ENCODE measurements at places on chromosomes 4 and X.

GRCh38 chr4:16437836-16438235, 211.6 kb upstream of the TAPT1 start:
- DNase-seq: peak; percentile 69

GRCh38 chr4:41158274-41158673, 56.1 kb downstream of the APBB2 start:
- no peak for DNase-seq

DNA sequence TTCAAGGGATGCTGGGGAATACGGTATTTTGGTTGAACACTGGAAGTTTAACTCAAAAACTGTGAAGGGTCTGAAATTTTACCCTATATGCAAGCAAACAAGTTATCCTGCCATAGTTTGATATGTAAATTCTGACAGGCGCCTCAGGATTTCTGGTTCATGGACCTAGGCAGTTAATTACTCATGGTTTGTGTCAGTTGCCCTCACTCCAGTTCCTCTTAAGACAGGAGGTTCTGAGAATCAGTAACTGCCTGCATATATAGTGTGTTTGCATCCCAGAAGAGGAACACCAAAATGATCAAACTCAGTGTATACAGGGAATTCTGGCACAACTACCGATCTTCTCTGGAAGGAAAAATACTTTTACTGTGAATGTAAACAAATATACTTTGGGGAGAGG, 360.4 kb upstream of the NWD2 start:
- DNase-seq: no peak

DNA sequence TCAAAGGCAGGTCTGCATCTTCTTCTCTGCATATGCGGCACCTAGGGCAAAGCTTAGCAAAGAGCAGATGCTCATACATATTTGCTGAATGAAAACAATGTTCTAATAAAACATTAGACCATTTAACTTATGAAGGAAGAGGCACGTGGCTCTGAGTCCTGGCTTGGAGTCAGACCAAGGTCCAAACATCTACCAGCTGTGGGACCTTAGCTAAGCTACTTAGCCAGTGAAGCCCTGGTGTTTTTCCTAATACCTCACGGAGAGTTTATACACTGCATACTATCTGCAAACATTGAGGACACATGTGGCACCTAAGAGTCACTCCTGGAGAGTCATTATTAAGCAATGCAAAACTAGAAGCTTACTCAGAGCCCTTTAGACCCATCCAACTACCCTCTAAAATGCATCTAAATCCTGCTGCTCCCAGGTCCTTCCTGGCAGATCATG, 9.0 kb downstream of the PDGFC start:
- DNase-seq: peak; percentile 89

DNA sequence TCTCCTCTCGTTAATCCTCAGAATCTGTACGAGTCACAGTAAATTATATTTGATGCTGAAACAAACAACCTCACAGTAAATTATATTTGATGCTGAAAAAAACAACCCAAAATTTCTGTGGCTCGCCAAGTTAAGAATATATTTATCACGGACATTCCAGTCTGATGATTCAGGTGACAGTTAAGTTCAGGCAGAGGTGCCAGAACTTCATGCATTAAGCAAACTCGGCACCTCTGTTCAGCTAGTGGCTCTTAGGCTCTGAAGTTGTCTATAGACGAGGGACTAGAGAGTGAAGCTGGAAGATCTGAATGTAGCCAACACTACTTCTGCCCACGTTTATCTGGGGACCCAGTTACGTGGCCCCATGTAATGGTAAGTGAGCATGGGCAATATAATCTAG, 132.2 kb upstream of the AGA start:
- DNase-seq: no peak
